ENCODE measurements at places on chromosomes 7 and 10. TPM values are rescaled to one million over a fixed set of nuclear protein-coding genes. Genes with fewer than 3 reads are reported as not detected.

SLC35B4 gene
- 16.3 TPM for polyA plus RNA-seq

MASTL gene
- polyA plus RNA-seq: 8.9 TPM

WAC gene
- polyA plus RNA-seq: 58.6 TPM

NRG3 gene
- not detected for polyA plus RNA-seq

ZPBP gene
- polyA plus RNA-seq: not detected

EXOSC1 gene
- 43.2 TPM for polyA plus RNA-seq

AMPH gene
- polyA plus RNA-seq: 0.06 TPM

SMO gene
- 6.9 TPM for polyA plus RNA-seq

MINPP1 gene
- polyA plus RNA-seq: 9.6 TPM

TUBB8 gene
- polyA plus RNA-seq: 0.02 TPM

HMX3 gene
- not detected for polyA plus RNA-seq

TAS2R5 gene
- 0.37 TPM for polyA plus RNA-seq

OPN4 gene
- not detected for polyA plus RNA-seq

SERPINE1 gene
- 741 TPM for polyA plus RNA-seq

OR2AE1 gene
- 0.05 TPM for polyA plus RNA-seq

ADIRF gene
- 517 TPM for polyA plus RNA-seq

MSS51 gene
- 0.36 TPM for polyA plus RNA-seq

DPP6 gene
- polyA plus RNA-seq: not detected

PRSS1 gene
- polyA plus RNA-seq: not detected

TBX20 gene
- not detected for polyA plus RNA-seq

C7orf57 gene
- 1.1 TPM for polyA plus RNA-seq

MMD2 gene
- not detected for polyA plus RNA-seq

ASIC3 gene
- polyA plus RNA-seq: 0.34 TPM

STEAP1B gene
- polyA plus RNA-seq: 0.26 TPM

MGMT gene
- polyA plus RNA-seq: 23.0 TPM

PCGF6 gene
- 6.0 TPM for polyA plus RNA-seq

AKR1D1 gene
- not detected for polyA plus RNA-seq

GPC2 gene
- 0.53 TPM for polyA plus RNA-seq

BMPR1A gene
- polyA plus RNA-seq: 19.1 TPM

Measured in mammary epithelial cell (primary cell).